Naive thymus-derived CD8-positive, alpha-beta T cell (primary cell): ENCODE measurements at places on chromosomes 1 and 21. TPM values are rescaled to one million over a fixed set of nuclear protein-coding genes. Genes with fewer than 3 reads are reported as not detected.

The TSTD1 gene
- polyA plus RNA-seq: 342 TPM

The GBP4 gene
- 37.5 TPM for polyA plus RNA-seq

The RGL1 gene
- polyA plus RNA-seq: 1.8 TPM

The TRIM17 gene
- polyA plus RNA-seq: 0.58 TPM

The MSH4 gene
- not detected for polyA plus RNA-seq

The TNNI3K gene
- not detected for polyA plus RNA-seq

The UQCRHL gene
- 1.2 TPM for polyA plus RNA-seq

The PTGS2 gene
- polyA plus RNA-seq: not detected

The BRDT gene
- polyA plus RNA-seq: not detected

The DPYD gene
- 36.4 TPM for polyA plus RNA-seq

DNA sequence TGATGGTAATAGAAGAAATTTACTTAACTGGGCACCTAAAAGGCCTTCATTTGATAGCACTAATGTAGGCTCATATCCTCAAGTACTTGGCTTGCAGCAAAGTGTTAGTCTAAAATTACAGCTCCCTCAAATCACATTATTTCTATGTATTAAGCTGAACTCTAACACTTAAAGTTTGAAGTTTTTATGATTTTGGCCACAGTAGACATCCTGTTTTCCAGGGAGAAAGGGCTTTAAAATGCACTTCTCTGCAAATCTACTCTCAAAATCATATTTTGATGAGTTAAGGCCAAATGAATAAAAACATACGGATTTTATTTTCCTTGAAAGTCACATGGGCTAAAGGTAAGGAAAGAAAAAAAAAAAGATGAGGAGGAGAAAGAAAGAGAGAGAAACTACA is 575.5 kb downstream of the PLPP3 start:
- no peak for DNase-seq

DNA sequence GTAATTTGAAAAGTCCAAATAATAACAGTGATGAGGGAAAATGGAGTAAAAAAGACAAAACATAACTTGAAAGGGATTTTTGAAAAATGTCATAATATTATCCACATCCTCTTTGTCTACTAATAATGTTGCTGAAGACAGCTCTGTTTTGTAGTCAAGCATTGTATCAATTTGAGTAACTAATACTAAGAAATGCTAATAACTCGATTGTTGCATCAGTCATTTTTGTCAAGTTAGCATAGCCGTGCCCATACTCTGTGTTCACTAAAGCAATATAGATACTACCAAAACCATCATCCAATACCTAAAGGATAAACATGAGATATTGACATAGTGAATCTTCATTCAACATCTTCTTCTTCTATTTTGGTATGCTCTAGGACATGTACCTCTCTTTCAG is 17.3 kb downstream of the PDC start:
- DNase-seq: no peak

GRCh38 chr1:209780268-209780667 is 4.1 kb downstream of the C1orf74 start:
- DNase-seq: no peak

- no peak for DNase-seq
These were observed 295.0 kb downstream of the VAV3 start for GRCh38 chr1:107669996-107670395.

- no peak for DNase-seq
These were observed 27.1 kb downstream of the ZBTB17 start for GRCh38 chr1:15948595-15949452.

DNA sequence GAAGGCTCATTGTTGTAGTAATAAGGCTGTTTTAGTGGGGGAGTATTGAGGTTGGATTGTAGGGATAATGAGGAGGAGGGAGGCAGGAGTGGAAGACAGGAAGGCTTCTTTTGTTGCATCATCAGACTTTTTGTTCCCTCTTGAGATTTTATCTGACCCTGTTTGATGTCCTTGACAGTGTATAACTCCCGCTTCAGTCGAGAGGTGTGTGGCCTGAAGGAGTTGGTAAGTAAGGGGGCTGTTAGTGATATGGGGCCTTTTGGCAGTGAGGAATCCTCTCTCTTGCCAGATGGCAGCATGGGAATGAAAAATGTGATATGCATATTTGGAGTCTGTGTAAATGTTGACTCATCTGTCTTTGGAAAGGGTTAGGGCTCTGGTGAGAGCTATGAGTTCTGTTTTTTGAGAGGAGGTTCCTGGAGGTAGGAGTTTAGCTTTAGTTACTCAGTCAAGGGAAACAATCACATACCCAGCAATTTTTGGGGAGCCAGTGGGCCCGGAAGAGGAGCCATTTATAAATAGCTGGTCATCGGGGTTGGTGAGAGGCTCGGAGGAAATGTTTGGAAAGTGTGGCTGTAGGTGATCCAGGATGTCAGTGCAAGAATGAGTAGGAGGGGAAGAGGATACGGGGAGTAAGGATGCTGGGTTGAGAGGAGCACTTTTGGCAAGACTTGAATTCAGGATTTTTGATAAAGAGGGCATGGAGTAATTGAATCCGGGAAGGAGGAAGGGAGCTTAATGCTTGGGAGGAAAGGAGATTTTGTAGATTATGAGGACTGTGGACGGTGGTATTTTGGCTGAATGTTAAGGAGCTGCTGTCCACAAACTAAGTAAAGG is 136.7 kb upstream of the ETV3 start:
- no peak for DNase-seq

DNA sequence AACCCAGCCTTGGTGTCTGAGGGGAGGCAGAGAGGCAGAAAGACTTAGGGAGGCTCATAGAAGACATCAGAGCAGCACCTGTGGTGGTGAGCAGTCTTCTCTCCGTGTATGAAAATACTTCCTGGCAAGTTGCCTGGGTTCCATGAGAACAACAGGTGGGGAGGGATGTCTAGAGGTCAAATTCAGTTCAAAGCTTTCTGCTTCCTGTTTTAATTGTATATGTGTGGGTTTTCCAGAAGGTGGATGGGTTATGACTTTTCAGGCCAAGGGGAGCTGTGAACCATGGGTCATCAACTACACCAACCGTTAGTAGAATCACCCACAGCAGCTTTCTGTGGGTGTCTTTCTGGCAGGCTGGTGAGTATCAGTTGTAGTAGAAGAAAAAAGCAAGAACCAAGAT is 4.1 kb upstream of the FCRL2 start:
- DNase-seq: no peak

DNA sequence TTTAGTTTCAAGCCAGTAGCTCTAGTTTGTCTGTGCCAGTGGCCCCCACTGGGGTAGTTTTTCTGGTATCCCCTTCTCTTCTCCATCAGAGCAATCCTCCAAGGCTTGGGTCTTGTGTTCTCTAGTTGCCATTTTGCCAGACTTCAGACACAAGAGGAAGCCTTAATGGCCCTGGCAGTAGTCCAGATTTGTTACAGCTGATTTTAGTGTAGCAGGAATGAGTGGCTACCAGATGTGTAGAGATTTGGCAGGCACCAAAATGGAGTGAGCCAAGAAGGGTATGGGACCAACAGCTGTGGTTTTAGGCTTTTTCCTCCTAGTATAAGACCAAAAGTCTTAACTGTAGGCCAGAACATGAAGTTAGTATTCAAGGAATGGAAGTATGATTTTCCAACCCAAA is 56.8 kb downstream of the ACP6 start:
- no peak for DNase-seq

GRCh38 chr1:192395211-192395610 is 78.4 kb downstream of the RGS21 start:
- no peak for DNase-seq

GRCh38 chr1:203340112-203340790 is 10.7 kb downstream of the FMOD start:
- DNase-seq: peak; percentile 77

GRCh38 chr1:206691604-206692003 is 6.9 kb downstream of the MAPKAPK2 start:
- no peak for DNase-seq

DNA sequence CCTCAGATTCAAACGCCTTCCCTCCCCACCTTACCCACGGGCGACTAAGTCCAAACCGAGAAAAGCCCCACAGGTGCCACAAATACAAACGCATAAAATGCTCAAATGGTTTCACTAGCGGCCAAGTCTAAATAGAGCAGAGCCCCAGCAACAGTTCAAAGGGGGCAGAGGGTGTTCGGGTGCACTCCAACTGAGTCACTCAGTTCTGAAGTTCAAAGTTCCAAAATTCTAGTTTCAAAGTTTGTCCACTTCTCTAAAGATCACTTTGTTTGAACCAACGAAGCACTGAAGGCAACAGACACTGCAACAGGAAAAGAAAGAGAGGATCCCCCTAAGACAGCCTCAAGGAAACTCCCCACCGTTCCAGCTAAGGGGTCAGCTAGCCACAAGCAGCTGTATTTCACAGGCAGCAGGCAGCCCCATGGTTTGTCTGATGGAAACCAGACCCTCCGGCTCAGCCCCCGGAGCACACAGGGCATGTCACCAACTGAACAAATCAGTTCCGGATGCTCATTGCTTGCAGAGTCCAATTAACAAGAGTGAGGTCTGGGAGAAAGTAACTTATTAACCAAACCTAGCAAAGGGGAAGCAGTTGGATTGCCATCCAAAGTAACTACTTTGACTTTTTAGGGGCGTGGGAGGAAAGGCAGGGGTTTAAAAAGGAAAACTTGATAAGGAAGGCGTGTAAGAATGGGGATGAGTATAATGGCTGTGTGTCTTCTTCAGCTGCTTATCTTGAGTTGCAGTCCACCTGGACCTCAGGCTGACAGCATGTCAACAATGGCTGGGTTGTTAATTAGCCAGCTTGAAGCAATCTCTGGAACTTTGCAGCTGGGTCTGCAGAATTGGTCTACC is 1423.9 kb upstream of the PRMT6 start:
- no peak for DNase-seq

GRCh38 chr21:44539991-44540666 is at the start of gene KRTAP10-1:
Gene KRTAP10-1, minus strand, starts transcription at chr21:44540195. Its CDS starts 45 bp downstream, at chr21:44540150.
- DNase-seq: no peak

GRCh38 chr1:63738772-63739171 is 35.0 kb upstream of the ROR1 start:
- DNase-seq: no peak

- no peak for DNase-seq
These were observed 705 bp downstream of the FCRL1 start for GRCh38 chr1:157819215-157819614.

GRCh38 chr1:58908561-58909560 is 125.0 kb upstream of the JUN start:
- DNase-seq: no peak

DNA sequence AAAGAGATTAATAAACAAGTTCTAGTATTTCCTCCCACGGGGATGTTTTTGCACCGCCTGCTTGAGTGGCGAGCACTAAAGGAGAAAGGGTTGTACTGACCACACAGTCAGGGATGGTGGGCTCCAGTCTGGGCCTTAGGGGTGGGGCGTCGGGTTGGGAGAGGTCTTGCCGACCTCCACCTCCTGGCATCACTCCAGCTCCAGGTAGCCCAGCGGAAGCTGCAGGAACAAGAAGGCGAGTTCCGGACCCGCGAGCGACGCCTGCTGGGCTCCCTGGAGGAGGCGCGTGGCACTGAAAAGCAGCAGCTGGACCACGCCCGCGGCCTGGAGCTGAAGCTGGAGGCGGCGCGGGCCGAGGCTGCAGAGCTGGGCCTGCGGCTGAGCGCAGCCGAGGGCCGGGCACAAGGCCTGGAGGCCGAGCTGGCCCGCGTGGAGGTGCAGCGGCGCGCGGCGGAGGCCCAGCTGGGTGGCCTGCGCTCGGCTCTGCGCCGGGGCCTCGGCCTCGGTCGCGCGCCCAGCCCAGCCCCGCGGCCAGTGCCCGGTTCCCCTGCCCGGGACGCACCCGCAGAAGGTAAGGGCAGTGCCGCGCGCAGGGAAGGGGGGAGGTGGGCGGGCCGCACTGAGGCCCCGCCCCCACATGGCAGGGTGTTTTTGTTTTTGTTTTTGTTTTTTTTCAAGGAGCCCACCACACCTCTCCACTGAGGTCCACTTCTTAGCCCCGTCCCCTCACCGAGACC is 19.7 kb downstream of the MFAP2 start:
- peak; percentile 60 for DNase-seq

DNA sequence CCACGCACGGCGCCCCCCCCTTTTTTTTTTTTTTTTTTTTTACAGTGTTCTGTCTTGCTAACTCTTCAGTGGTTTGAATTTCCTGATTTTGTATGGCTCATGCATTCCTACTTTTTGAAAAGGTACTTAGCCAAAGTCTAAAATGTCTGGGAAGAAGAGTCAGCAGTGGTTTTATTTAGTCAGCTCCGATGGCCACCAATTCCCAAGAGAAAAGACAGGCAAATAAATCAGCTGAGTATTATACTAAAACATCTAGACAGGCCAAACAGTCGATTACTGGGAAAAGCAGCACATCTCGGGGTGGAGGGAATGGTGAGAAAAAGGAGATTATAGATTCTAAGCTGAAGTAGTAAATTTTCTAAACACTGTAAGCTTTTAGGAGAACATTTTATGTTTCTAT is 192.5 kb upstream of the ZRANB2 start:
- DNase-seq: no peak

DNA sequence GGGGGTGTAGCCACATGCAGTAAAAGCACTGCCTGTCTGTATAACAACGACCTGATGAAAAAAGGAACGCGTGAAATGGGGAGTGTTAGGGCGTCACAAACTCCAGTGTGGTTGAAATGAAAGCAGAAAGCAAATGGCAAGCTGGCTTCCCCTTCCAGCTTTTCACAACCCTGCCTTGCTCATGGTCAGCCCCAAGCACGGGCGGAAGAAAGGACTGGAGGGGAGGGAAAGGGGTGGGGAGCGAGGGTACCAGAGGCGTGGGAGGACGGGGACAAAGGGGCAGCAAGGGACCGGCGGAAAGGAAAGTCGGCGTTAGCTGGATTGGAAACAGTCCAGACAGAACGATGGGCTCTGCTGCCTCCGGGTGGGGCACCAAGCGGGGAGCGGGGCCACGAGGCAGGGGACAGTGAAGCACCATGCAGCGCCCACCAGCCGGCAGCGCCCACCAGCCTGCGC is 9.6 kb downstream of the VPS26C start:
- no peak for DNase-seq
